Stimulated activated memory B cell treated with anti-CD40 and anti-IgM and Interleukin-4, amounts not matched to agents 10 μg/mL and 1 μg/mL and 100 μg/mL, for 72 hours (primary cell): ENCODE measurements at places on chromosomes 12 and 14.

DNA sequence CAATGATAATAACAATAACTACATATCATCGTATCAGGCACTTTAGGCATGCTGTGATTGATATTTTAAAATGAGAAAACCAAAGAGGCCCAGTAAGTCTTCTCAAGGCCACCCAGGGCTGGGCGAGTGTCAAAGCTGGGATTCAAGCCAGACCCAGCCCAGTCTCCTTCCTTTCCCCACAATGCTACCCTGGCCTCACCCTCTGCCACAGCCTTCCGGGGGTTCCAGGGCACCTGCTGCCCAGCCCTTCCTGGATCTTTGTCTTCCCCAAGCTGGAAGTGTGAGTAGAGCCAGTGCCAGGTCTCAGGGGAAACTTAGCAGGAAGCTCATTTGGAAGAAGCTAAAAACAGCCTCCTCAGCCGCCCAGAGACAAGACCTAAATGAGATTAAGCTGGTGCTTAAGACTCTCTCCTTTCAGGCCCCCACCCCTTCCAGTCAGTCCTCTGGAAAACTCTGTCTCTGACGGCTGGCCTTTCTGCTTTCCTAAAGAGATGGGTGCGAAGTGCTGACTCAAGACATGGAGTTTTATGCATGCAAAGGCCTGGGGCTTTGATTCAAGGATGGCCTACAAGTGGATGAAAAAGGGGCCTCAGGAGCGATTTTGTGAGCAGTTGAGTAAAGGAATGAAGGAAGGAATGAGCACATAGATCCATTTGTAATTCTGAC lies 184.2 kb downstream of the KCNA5 start:
- no peaks in the 10 kb centered on the region for H3K36me3 ChIP-seq
- H3K4me3 ChIP-seq, result no peak overlapping the region

DNA sequence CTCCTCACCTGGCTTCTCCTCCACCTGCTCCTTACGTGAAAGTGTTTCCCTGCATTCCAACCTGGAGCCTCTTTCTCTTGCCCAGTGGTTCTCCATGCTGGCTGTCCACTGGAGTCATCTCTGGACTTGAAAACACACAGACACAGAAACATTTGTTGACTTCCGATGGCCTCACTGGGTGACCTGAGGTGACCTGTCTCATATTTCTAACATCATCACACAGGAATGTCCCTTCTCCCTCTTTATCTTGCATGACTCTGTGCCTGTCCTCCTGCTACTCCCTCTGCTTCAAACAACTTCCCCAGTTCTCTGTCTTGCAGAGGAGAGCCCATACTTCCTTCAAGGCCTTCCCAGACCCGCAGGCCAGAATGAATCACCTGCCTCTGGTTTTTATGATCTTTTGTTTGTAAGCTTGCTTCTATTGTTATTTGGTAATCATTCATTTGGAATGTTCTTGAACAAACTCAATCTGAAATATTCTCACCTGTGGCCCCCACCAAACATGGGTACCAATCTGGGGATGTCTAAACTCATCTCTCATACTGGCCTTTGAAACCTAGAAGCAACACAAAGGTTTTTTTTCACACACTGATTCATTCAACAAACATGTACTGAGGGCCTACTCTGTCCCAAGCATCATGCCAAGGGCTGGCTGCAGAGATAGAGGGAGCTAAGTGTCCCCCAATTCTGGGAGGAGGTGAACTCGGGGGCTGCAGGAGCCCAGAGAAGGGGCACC lies 9.7 kb upstream of the RIN3 start:
- H3K27ac ChIP-seq, result peak overlapping the region; percentile 27
- H3K27me3 ChIP-seq, result no peaks in the 10 kb centered on the region
- no peak overlapping the region for H3K4me3 ChIP-seq
- ATAC-seq, result no peak

- peak overlapping the region; percentile 99 for H3K27ac ChIP-seq
- H3K4me1 ChIP-seq, result peaks cover 45% of the 10 kb centered on the region
- peak overlapping the region; percentile 99 for H3K4me3 ChIP-seq
- ATAC-seq, result peak; percentile 78
- no peaks in the 10 kb centered on the region for H3K27me3 ChIP-seq
- no peaks in the 10 kb centered on the region for H3K36me3 ChIP-seq
These were observed 876 bp upstream of the PPM1A start for GRCh38 chr14:60247994-60248696.

DNA sequence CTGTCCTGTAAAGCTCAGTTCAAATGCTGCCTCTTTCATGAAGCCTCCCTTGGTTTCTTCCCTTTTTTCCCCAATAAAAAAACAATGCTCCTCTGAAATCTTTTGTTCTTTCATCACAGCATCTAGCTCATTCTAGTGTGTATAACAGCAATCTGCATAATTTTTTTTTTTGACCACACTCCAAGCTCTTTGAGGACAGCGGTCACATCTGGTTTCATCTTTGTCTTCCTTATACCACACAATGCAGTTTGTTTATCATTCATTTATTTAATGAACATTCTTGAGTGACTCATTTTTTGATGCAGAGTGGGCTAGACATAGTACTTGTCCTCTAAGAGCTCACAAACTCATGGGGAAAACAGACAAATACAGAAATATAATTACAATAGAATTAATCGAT lies 7.3 kb downstream of the GNG2 start:
- ATAC-seq, result peak; percentile 57
- no peaks in the 10 kb centered on the region for H3K27me3 ChIP-seq
- H3K36me3 ChIP-seq, result peaks cover 5% of the 10 kb centered on the region
- no peak overlapping the region for H3K27ac ChIP-seq
